Right hindlimb (tissue), 1 donor: ENCODE measurements at places on chromosomes 5 and 9.

DNA sequence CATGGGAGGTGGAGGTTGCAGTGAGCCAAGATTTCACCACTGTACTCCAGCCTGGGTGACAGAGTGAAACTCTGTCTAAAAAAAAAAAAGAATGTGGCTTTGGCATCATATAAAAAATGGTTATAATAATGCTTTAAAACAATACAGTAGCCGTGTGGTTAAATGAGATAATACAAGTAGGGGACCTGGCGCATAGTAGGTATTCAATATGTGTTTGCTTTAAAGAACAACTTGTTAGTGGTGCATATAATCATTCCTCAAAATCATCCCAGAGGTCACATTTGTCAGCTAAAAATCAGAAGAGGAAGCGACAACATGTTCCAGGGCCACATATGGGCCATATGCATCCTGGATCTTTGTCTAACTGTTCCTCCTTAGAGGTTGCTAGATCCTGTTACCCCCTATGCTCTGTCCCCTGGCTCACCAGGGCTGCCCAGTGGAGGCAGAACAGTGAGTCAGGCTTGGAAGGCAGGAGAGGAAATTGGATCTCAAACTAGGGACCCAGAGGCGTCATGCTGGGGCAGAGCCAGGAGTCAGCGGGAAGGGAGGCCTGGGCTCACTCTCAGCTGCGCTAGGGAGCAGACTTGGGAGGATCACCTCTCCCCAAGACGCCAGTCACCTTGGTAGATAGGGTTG lies 27.7 kb downstream of the LHX6 start:
- DNase-seq, result peak; percentile 70

DNA sequence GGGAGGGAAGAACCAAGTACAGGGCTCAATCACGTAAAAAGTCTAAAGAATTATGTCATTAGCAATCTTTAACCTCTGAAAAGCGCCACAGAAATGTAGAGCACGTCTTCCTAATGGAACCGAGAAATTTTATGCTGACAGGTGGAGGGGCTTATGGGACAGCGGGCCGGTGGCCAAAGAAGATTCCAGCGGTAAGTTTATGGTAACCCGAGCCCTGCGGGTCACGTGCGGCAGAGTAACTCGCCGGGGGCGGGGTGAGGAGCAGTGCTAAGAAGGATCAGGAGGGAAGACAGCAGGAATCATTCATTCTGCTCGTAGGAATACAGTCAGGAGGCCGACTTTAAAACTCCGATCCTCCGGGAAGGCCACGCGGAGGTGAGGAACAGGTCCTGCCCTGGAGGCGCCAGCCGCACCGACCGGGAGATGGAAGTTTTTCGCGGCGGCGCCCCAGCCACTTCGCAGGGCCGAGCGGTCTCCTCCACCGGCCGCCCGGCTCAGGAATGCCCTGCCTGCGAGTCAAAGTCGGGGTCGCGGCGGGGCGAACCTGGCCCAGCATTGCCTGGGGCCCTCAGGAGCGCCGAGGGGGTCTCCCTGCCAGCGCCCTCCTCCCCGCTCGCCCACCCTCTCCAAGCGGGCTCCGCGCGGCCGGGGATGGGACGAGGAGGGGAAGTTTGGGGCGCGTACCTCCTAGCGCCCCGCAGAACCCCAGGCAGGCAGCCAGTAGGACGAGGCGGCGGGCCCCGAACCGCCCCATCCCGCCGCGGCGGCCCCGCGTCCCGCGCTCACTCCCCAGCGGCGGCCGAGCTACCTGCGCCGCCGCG lies 101.8 kb downstream of the ESM1 start:
- DNase-seq, result peak; percentile 89

GRCh38 chr5:2755076-2755680 lies 3.7 kb upstream of the IRX2 start:
- no peak for DNase-seq

DNA sequence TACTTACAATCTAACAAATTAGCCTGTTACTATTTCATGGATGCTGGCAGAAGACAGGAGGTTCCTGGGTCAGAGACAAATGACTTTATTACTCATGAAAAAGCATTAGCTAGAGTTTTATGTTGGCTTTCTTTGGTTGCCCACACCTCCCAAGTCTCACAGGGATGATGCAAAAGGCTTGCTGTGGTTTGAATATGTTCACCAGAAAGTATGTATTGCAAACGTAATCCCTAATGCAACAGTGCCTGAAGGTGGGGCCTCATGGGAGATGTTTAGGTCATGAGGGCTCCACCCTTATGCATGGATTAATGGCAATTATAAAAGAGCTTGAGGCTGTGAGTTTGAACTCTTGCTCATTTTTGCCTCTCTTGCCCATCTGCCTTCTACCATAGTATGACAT lies 28.5 kb downstream of the DPYSL3 start:
- no peak for DNase-seq

DNA sequence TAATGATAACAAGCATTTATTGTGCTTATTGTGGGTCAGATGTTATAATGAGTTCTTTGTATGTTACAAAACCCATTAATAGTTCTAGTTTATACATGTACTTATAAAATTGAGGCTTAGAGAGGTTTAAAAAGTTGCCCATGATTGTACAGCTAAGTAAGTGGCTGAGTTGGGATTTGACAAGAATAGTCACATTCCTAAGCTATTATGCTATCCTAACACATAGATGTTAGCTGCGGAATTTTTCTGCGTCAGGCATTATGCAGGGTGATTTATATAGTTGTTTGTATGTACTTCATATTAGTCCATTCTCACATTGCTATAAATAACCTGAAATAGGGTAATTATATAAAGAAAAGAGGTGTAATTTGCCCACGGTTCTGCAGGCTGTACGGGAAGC lies 12.5 kb downstream of the COMMD10 start:
- DNase-seq, result no peak

GRCh38 chr9:77158772-77159513 lies 18.4 kb upstream of the VPS13A start:
- no peak for DNase-seq

- DNase-seq, result peak; percentile 74
Observed at GRCh38 chr9:126613651-126614050, at the start of gene LMX1B. LMX1B (plus strand) TSS chr9:126613928; CDS start chr9:126614450, 522 bp downstream.

DNA sequence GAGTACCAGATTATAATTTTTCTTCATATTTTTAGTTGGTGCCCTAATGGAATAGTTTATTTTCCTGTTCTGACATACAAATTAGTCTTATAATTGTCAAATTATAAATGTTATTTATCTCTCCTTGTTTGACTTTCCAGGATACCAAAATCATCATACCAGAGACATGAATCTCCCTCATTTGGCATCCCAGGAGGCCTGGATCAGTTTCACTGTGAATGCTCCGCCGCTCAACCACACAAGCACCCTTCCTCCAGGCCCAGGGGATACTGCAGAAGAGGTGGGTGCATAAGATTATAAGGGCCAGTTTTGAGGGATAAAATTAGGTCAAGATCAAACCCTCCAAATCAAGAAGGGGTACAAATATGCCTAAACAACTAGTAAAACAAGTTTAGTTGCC lies 1229.3 kb downstream of the CDH12 start:
- no peak for DNase-seq

GRCh38 chr9:136353757-136354488 lies 9.6 kb downstream of the DNLZ start:
- no peak for DNase-seq

GRCh38 chr5:1495525-1495897 lies 28.2 kb downstream of the LPCAT1 start:
- no peak for DNase-seq

DNA sequence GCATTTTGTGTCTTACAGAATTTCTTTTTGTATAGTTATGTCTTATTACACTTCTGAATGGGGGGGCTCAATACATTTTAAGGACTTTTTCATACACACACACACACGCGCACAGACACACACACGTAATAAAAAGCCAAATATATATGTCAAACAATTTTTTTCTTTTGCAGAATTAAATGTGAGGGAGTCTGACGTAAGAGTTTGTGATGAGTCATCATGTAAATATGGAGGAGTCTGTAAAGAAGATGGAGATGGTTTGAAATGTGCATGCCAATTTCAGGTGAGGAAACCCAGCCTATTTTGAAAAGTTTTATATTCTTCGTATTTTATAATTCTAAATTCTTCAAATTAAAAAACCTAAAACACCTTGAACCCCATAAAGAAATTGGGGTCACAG lies 25.6 kb downstream of the TMEFF1 start:
- no peak for DNase-seq
